MG63 (cell line): ENCODE measurements at places on chromosomes 2 and 18.

- DNase-seq = no peak
Observed at GRCh38 chr18:8493141-8493540, 116.1 kb upstream of the RAB12 start.

DNA sequence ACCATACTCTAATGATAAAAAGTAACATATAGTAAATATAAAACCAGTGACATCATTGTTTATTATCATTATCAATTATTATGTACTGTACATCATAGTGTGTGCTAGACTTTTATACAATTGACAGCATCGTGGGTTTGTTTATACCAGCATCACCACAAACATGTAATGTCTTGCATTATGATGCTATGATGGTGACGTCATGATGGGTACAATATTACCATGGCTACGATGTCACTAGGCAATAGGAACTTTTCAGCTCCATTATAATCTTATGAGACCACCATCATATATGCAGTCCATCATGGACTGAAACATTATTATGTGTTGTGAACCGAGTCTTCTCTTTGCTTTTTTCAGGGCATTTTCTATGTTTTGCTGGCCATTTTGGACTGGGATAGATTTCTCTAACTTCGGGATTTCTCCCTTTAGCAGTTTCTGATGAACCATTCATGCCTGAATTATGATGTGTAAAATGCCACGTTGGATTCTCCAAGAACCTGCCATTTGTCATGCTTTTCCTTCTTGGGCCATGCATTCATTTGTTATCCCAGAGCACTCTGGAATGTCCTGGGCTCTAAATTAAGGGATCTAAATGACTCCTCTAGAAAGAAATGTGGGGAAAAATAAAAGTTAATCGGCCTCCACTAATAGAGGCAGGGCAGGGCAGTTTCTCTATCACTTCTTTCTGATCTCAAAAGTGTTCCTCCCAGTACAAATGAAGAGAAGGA is 325.6 kb upstream of the TNP1 start:
- no peak for DNase-seq

DNA sequence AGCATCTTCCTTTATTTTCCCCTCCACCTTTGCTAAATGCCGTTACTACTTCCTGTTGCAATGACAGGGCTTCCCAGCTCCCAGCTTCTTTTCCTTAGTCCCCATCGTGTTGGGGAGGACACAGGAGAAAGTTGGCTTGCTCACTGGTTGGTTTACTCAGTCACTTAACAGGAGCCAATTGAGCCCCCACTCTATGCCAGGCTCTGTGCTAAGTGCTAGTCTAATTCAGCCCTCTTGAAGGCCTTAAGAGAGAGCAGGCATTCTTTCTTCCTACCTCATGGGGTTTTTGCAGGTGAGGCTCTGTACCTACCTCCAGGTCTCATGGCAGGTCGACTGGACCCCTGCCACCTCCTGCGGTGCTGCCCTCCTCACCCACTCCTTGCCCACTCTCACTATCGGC is 20.1 kb downstream of the TANC1 start:
- DNase-seq = no peak

DNA sequence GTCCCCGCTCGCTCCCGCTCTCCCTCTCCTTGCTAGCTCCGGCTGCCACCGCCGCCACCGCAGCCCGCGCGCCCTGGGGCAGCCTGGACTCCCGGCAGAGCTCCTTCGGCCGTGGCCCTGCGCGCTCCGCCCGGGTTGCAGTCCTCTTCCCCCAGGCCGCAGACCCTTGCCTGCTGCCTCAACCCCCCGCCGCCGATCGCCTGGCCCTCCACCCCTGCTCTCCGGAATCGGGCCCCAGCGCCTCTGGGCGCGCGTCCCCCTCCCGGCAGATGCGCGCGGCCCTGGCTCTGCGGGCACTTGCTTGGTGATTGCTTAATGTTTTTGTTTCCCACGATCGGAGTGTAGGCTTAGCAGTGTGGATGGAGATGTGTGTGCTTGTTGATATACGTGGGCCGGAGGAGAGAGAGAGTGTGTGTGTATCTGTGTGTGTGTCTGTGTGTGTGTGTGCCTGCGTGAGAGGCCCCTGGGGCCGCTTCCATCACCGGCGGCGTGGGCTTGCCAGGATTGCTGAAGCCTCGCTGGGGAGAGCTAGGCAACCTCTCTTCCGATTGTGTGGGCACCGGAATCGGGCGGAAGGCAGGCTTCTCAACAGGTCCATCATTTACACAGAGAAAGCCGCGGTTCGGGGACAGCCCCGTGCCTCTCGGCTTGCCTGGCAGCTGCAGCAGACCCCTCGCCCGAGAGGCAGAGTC is 877 bp downstream of the INHBB start:
- DNase-seq = peak; percentile 18

GRCh38 chr2:121519732-121520640 is 10.7 kb upstream of the RNU4ATAC start:
- no peak for DNase-seq

- no peak for DNase-seq
Observed at GRCh38 chr18:24603151-24603550, 142.7 kb downstream of the HRH4 start.

- no peak for DNase-seq
Observed at GRCh38 chr2:68418855-68419254, 48.2 kb downstream of the FBXO48 start.

- DNase-seq = no peak
Observed at GRCh38 chr18:21739604-21740537, 721 bp upstream of the MIB1 start.

GRCh38 chr2:1781291-1782080 is 37.2 kb upstream of the PXDN start:
- no peak for DNase-seq

GRCh38 chr18:52722904-52723303 is 382.9 kb downstream of the DCC start:
- no peak for DNase-seq

DNA sequence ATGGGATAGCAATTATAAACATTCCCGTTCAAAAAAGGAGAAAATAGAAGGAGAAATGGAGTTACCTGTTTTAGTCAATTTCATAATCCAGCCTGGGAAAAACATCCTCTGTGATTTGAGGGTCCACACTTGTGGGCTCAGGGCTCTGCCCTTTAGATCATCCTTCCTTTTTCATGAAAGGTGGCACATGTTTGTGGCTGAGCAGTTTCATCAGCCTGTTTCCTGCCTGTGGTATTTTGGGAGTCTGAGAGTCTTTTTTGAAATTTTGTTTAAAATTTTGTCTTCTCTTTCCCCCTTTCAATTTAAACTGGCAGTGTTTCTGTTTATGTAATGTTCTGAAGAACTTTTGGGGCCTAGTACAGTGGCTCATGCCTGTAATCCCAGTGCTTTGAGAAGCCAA is 84.0 kb downstream of the KIAA1328 start:
- no peak for DNase-seq

- DNase-seq = no peak
Observed at GRCh38 chr2:27495840-27496356, 741 bp upstream of the GCKR start.

DNA sequence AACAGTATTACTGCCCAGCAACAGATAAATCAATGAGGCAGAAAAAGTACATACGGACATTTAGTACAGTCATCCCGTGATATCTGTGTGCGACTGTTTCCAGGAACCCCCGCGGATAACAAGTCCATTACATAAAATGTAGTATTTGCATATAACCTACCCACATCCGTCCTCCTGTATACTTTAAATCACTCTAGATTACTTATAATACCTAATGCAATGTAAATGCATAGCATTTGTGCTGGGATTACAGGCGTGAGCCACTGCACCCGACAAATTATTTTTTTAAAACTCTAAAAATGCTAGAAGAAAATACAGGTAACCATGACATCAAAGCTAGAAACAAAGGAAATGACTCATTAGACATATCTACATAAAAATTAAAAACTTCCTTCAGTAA is 91.6 kb downstream of the FAM161A start:
- DNase-seq = no peak

GRCh38 chr2:108825736-108826135 is 39.2 kb downstream of the CCDC138 start:
- DNase-seq = no peak

DNA sequence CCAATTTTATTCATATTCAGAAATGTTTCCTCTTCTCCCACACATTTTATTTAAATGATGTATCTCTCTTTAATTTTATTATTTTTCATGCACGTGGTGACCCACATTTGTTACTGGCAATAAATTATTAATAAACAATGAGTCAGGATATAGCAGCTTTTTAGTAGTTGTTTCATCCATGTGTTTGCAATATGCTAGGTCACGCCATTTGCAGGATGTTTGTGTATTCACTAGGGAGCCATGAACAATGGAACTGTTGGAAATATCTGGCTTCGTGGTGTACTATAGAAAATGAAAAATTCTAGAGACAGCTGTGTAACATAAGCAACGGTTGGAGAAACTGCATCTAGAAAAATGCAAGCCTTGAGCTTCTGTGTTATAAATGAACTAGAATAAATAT is 176.0 kb upstream of the COL3A1 start:
- peak; percentile 28 for DNase-seq

GRCh38 chr2:131516011-131516410 is 11.7 kb upstream of the CCDC74A start:
- DNase-seq = no peak

DNA sequence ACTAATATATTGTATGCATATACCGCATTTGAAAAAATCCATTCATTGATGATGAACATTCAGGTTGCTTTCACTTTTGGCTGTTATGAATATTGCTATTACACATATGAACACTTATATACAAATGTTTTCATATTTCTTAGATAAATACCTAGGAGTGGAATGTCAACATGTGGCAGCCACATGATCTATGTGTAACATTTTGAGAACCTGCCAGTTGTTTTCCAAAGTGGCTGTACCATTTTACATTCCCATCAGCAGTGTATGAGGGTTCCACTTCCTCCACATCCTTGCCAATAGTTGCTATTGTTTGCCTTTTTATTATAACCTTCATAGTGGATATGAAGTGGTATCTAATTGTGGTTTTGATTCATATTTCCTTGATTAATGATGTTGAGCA is 40.5 kb downstream of the CCDC85A start:
- no peak for DNase-seq

DNA sequence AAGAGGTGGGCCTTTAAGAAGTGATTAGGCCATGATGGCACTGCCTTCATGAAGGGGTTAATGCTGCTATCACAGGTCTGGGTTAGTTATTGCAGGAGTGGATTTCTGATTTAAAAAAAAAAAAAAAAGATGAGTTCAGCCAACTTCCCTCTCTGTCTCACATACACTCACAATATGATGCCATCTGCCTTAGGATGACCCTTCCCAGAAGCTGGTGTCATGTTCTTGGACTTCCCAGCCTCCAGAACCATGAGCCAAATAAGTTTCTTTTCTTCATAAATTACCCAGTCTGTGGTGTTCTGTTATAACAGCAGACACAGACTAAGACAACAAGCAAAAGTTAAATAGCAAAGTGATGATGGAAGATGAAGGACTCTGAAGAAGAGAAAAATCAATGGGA is 179.7 kb upstream of the ETAA1 start:
- DNase-seq = no peak

GRCh38 chr2:240160291-240161086 is 20.0 kb upstream of the OTOS start:
- no peak for DNase-seq

- DNase-seq = no peak
Observed at GRCh38 chr2:75458201-75458600, 102.5 kb downstream of the EVA1A start.

- no peak for DNase-seq
Observed at GRCh38 chr2:172364261-172364660, 63.1 kb upstream of the ITGA6 start.

- DNase-seq = peak; percentile 30
Observed at GRCh38 chr18:14924226-14924625, 176.3 kb downstream of the ANKRD30B start.

DNA sequence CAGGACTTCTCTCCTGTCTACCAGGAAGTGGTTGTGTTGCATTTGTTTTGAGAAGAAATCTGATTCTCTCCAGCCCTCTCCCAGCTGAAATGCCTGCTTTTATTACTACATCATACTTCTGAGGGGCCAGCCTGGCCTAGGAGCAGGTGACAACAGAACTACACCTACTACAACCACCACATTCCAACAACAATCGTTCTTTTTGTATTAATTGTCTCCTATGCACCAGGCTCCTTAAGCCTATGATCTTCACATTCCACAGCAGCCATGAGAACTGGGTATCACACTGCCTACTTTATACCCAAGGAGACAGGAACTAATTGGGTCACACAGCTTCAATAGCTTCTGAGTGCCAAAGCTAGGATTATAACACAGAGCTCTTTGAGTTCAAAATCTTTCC is 167.7 kb downstream of the TDRD15 start:
- no peak for DNase-seq

- peak; percentile 87 for DNase-seq
Observed at GRCh38 chr2:152585830-152586484, 131.3 kb downstream of the PRPF40A start.

DNA sequence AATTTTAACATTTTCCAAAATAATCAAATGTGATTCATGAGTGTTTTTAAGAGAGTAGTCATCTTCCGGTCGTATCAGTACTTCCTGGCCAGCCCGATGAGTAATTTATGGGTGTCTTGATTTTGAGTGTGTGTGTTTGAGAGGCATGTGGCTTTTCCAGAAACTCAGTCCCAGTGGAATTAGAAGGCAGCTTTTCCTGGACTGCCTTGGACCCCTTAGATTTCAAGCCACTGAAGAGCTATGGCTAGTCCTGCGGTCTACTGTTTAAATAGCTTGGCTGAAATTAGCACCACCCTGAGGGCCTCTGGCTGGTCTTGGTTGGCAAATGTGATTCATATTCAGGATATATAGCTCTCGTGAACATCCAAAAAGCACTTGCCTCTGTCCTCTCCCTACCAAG is 59.4 kb downstream of the HK2 start:
- DNase-seq = peak; percentile 64

DNA sequence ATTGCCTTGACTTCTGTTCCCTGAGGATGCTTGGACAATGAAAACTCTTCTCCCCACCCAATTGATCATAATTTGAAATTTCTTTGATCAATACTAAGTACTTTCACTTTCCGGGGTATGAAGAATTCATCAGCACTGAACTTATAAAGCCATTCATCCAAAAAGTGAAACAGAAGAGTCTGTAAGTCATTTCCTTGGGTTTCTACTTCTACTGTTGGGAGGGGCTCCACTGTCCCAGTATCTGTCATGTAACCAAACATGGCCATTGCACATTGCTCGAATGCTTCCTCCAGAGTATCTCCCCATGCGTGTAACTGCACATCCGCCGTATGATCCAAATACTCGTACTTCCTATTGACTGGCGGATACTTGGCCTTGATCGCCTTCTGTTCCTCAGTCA is 30.3 kb downstream of the NCL start:
- DNase-seq = no peak

DNA sequence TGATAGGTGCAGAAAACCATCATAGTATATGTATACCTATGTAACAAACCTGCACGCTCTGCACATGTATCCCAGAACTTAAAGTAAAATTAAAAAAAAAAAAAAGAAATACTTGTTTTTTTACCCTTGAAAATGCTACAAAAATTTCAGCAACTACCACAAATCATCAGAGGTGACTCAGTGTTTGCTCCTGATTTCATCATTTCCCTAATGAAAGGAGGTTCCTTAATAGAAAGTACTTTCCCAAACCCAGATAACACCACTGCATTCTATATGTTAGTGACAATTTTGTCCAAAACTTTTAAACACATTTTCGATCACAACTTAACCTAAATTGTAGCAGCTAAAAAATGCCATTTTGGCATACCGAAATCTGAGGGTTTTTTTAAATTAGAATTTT is 163.3 kb downstream of the SLC39A10 start:
- no peak for DNase-seq
